NAMALWA (cell line): ENCODE measurements at places on chromosomes 3 and 15.

GRCh38 chr3:187823746-187824145, 78.5 kb upstream of the BCL6 start:
- no peak for DNase-seq

DNA sequence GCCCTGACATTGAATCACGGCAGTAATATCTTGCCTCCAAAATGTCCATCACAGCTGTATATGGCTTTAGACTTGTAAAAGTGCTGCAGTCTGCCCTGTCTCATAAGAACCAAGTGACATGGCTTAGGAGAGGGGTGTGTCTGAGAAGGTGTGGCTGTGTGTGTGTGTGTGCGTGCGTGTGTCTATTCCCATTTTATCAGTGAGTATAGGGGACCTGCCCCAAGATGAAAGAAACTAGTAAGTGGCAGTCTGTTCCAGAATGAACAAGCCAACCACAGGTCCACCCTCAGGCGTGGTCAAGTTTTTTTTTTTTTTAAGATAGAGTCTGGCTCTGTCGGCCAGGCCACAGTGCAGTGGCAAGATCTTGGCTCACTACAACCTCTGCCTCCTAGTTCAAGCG, 5.6 kb upstream of the RHOV start:
- DNase-seq = no peak

DNA sequence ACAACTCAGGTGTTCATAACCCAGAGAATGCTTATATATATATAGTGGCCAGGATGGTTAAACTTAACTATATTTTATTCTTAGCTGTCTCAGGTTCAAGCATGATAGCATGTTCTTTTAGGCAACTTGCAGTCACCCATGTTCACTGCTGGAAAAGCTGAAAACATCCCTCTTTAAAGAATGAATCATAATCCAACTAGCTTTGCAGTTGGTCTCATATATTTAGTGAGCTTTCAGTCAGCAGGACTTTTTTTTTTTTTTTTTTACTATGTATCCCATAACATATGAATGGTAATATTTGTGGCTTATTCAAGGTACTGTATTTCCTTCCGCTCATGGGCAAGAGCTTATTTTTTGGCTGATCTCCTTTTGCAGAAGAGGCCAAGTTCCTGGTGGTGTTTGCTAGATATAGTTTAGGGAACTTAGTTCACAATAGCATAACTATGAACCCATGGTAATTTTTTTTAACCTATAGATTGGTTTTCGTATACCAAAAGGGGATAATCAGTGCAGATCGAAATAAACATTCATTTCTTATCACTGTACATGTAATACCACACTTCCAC, 77.6 kb downstream of the CMSS1 start:
- no peak for DNase-seq

- no peak for DNase-seq
These were observed 57.7 kb downstream of the SEMA5B start for GRCh38 chr3:122969585-122970469.

- DNase-seq = no peak
These were observed 210.6 kb upstream of the CHRM5 start for GRCh38 chr15:33757516-33758232.

- DNase-seq = no peak
These were observed 48.6 kb downstream of the ARHGEF26 start for GRCh38 chr3:154169796-154170110.

GRCh38 chr15:63258658-63259057, 18.7 kb upstream of the APH1B start:
- DNase-seq = no peak

DNA sequence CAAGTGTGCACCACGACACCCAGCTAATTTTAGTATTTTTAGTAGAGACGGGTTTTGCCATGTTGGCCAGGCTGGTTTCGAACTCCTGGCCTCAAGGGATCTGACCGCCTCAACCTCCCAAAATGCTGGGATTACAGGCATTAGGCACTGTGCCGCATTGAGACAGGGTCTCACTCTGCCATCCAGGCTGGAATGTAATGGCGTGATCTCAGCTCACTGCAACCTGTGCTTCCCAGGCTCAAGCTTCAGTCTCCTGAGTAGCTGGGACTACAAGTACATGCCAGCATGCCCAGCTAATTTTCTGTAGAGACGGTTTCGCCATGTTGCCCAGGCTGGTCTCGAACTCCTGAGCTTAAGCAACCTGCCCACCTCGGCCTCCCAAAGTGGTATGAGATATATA, 51.6 kb downstream of the ACAD9 start:
- DNase-seq = no peak

DNA sequence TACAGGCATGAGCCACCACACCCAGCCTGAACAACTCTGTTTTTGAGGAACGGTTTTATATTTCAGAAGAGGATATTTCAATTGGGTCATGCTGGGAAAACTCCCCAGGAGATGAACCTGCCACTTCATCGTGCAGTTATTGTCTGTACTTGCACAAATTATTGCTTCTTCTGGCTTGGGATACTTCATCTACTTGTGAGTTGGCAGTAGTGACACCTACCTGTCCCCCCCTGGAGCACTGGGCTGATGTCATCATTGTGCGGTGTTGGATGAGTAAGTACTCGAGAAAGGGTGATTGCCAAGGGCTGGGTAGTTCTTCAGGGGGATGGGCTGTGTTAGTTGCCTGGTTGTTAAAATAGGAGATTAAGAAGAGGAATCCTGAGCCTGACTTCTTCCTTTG, 85.1 kb upstream of the SAMMSON start:
- DNase-seq = no peak

DNA sequence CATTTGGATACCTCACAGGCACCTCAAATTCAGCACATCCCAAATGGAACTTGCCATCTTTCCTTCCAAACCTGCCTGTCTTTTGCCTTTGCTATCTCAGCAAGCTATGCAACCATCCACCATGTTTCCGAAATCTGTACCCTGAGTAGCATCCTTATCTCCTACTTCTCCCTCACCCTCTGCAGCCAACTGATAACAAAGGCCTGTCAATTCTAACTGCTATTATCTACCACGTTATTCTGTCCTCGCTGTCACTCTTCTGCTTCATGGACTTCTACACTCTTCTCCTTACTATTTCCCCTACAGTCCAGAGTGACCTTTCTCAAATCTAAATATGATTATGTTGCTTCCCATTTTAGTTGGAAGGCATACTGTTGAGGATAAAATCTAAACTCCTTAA, 25.5 kb upstream of the TAFA4 start:
- DNase-seq = no peak

- no peak for DNase-seq
These were observed 387.6 kb upstream of the DPH6 start for GRCh38 chr15:35933531-35933930.

DNA sequence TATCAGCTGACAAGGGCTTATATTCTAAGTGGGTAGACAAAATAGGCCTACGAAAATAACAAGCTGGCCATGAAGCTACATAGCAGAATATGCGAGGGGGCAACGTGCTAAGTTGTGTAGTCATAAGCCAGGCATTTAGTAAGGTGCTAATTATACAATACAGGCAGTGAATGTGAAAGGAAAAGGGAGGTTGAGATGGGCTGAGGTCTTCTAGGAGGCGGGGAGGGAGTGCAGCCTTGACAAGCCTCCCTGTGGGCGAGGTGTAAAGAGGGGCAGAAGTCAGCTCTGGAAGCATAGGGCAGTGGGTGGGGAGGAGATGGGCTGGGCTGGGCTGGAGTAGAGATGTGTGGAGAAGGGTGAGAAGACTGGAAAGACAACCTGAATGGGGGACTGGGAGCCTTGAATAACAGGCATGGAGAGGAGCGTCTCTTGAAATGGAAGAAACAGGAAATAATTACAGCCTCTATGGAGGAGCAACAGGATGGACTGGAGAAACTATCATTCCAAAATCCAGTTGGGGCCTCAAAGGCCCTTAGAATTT, 1.2 kb downstream of the TIGIT start:
- DNase-seq = no peak

DNA sequence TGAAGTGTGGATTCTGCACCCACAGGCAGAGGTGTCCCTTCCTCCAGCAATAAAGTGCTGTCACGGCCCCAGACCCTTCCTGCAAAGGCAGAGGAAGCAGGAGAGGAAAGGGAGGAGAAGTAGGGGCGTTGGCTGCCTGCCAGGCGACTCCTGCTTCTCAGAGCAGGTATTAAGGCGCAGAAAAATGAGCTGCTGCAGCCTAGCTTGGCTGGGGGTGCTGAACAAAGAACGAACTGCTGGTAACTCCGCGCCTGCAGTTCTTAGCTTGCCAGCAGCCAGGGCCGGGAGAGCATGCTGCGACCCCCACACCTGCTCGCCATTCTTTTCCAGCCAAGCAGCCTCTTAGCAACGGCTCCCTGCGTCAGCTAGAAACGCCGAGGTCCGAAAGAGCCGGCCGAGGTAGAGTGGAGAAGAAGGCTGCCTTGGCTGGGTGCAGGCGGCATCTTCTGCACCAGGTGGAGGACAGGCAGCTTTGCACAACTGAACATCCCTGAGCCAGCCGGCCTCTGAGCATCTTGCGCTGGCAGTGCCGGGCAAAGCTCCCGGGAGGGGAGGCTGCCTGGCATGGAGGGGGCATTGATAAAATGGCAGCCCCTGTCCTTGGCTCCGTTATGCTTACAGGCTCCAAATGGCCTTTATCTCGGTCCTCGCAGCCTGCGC, 296.0 kb downstream of the MEX3B start:
- no peak for DNase-seq

DNA sequence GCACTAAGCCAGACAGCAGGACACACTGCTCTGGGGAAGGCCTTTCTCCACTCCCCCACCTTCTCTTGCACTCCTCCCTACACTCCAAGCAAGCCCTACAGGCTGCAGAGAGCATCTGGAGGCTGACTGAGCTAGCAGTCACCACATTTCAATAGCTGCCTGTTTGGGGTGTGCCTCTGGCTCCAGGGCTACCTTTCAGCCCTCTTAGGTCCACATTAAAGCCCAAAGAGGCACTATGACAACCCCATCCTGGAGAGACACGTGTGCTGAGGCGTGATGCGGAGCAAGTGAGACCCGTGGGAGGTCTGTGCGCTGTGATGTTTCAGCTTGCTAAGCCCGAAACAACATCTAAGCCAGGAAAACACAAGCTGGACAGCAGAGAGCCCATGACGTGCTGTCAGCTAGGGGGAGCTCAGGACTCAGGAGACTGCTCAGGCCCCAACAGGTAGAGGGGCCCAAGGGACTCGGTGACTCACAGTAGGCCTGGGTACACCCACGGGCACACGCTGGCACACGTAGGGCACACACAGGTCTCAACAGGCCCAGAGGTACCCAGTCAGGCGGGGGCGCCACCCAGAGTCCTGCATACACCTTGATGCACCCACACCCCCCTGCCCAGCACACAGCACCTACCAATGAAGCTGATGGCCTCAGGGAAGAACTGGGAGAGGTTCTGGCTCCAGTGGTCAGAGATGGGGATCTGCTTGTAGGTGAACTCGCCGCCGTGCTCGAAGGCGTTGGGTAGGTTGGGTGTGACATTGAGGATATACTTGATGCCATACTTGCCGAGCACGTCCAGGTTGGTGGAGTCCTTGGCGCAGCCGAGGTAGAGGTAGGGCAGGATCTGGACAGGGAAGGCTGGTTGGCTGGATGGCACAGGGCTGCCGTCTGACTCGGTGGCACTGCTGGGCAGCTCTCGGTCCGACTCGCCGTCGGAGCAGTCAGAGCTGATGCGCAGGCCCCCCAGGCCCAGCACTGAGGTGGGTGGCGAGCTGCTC, 2.8 kb downstream of the DUSP7 start:
- no peak for DNase-seq

DNA sequence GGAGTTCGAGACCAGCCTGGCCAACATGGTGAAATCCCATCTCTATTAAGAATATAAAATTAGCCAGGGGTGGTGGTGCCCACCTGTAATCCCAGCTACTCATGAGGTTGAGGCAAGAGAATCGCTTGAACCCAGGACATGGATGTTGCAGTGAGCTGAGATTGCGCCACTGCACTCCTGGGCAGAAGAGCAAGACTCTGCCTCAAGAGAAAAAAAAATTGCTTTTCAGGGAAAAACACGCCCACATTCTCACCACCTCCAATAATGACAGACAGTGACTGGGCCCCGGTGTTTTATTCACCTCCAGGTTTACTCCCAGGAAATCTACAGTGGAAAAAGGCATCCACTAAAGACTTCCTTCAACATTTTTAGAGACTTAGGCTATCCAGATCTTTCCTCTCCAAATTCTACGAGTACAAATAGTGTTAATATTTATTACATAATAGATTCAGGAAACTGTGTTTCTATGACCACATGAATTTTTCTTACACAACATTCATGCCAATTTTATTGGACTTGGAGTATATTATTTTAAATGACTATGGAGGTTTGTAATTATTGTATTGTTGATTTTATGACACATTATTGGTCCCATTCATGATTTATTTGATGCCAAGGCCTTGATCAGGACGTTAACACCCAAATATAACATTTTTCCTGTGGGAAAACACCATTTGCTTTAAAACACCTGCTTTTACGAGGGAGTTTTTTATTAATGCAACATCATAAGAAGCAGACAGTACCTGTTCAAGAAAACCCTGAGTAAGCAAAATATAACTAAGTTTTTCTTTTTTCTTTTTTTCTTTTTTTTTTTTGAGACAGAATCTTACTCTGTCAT, 26.6 kb downstream of the IGF2BP2 start:
- no peak for DNase-seq

GRCh38 chr3:59450946-59451763, 401.3 kb upstream of the CFAP20DC start:
- peak; percentile 56 for DNase-seq

GRCh38 chr15:48992545-48992944, 28.8 kb upstream of the SHC4 start:
- peak; percentile 30 for DNase-seq

- no peak for DNase-seq
These were observed 62.4 kb downstream of the LEKR1 start for GRCh38 chr3:156888576-156888975.

- DNase-seq = no peak
These were observed 60.8 kb downstream of the CGGBP1 start for GRCh38 chr3:87997966-87998365.

DNA sequence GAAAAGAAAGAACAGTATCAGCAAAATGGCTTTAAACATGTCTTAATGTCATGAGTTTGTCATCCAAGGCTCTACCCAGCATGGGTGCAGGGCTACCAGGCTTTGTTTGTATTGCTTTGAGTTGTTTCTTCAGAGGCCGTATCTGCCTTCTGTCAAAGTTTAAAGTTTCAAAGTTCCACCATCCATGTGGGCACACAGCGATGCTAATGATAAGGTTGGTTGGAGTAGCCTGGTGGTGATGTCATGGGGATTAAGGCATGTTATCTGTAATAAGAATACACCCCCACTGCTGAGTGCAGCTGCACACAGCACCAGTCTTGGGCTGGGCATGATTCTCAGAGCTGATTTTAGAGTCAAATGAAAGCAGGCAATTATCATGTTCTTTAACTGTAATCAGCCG, 72.0 kb upstream of the LRTM1 start:
- DNase-seq = no peak

DNA sequence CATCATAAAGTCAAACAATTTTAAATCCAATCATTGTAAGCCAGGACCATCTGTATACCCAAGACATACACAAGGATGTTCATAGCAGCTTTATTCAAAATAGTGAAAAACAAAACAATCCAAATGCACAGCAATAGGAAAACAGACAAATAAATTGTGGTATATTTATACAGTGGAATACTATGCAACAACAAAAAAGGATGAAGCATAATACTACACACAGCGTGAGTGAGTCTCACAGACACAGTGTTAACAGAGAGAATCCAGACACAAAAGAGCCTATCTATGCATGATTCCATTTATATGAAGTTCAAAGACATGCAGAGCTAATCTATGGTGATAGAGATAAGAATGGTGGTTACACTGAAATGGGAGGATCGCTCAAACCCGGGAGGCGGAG, 5.6 kb upstream of the MUC20 start:
- DNase-seq = no peak

- DNase-seq = no peak
These were observed 251.1 kb downstream of the ULK4 start for GRCh38 chr3:41710646-41711388.

GRCh38 chr3:115549071-115549470, 74.2 kb upstream of the GAP43 start:
- DNase-seq = no peak

GRCh38 chr3:117786349-117786748, 1076.8 kb downstream of the TUSC7 start:
- DNase-seq = no peak
